Activated T-cell treated with anti-CD3 and anti-CD28 coated beads, Interleukin-2, amount 50 U/mL, for 24 hours (primary cell): ENCODE measurements at places on chromosomes 2 and 18.

DNA sequence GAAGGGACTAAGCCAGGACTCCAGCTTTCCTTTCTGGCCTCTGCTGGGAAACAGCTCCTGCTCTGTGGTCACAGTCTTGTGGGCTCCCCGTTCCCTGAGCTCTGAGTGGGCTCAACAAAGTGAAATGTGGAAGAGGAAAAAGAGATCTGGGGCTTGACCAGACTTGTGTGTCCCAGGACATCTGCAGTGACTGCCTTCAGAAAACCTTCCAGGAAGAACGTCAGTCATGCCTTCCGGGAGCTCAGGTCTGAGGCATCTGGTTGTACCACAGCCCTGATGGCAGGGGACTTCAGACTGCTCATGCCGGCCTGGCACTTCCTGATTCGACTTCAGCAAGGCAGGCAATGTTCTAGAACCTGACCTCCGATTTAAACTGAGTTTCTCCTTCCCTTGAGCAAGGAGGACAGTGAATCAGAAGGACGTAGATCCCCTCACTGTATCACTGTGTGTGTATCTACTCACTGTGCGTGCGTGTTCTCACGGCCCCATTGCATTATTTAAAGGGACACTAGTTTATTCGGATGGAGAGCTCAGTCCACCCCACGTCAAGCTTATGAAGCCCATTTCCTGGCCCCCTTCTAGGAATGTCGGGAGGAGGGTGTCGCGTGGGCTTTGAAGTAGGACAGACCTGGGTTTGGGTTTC is 548 bp upstream of the FBLN7 start:
- H3K36me3 ChIP-seq = no peaks in the 10 kb centered on the region
- H3K4me3 ChIP-seq = peak overlapping the region; percentile 51
- H3K27ac ChIP-seq = peak overlapping the region; percentile 37
- peaks cover 12% of the 10 kb centered on the region for H3K4me1 ChIP-seq
- peak; percentile 46 for DNase-seq
- peaks cover 38% of the 10 kb centered on the region for H3K27me3 ChIP-seq

DNA sequence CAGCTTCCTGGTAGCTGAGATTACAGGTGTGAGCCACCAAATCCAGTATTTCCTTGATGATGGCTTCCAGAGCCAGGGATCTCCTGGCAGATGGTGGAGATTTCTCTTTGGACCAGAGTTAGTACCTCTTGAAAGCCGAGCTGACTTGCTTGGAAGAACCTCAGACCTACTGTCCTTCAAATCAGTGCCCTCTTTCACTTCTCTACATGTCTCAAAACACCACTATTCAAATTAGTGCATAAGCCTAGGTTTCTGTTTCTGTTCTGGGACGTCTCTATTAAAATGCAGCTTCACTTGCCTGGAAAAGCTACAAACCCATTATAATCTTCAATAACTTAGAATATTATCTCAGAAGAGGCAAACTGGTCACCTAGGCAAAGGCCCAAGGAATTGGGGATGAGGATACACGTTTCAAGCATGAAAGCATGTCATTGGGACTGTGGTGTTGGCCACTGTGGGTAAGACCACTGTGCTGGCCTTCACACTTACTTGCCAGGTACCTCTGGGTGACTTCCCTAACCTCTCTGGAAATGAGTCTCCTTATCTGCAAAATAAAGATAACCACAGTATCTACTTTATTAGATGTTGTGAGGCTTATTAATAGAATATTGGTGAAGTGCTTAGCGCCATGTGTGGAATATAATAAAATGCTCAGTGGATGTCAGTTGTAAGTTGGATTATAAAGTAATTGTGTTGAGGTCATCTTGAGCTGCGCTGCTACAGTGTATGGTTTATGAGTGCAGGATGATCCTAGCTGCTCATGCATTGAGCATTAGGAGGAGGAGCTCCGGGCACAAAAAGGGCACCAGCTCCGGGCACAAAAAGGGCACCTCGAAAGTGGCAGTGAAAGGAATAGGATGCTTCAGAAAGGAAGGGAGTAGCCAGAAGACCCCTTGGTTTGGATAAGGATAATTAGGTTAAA is 84.5 kb downstream of the DOCK10 start:
- no peaks in the 10 kb centered on the region for H3K27me3 ChIP-seq
- H3K27ac ChIP-seq = peak overlapping the region; percentile 88
- H3K4me3 ChIP-seq = peak overlapping the region; percentile 28
- peaks cover 86% of the 10 kb centered on the region for H3K4me1 ChIP-seq
- H3K36me3 ChIP-seq = peaks cover 53% of the 10 kb centered on the region

DNA sequence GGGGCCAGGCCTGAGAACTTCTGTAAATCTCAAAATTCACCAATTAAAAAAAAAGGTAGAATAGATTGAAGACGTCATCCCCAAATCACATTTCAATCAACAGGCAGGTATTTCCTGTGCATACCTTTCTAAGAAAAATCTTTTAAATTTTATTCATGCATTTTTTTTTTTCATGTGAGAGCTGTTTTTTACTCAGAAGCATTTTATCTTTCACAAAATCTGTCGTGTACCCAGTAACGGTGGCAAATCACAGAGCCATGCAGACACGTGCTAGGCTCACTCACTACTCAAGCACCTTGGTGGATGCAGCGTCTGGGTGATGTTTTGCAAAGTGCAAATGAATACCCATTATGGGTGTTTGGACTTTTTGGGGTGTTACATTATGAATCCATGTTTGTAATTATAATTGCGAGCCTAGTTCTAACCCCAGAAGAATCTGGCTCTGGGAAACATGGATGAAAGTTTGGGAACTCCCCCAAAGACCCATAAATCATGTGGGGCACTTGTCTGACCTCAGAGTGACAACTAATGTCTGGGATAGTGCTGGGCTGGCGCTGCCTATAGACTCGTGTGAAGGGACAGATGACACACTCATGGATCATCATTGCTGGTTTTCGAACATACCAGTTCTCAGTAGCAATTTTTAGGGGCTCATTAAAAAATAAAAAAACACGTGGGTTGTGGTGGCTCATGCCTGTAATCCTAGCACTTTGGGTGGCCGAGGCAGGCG is 335.2 kb downstream of the LPIN1 start:
- no peak for DNase-seq
- no peaks in the 10 kb centered on the region for H3K27me3 ChIP-seq
- no peak overlapping the region for H3K4me3 ChIP-seq

- no peaks in the 10 kb centered on the region for H3K36me3 ChIP-seq
- H3K4me3 ChIP-seq = no peak overlapping the region
- no peaks in the 10 kb centered on the region for H3K4me1 ChIP-seq
- no peak overlapping the region for H3K27ac ChIP-seq
These were observed 8.7 kb upstream of the RPRD1A start for GRCh38 chr18:36075862-36076587.

DNA sequence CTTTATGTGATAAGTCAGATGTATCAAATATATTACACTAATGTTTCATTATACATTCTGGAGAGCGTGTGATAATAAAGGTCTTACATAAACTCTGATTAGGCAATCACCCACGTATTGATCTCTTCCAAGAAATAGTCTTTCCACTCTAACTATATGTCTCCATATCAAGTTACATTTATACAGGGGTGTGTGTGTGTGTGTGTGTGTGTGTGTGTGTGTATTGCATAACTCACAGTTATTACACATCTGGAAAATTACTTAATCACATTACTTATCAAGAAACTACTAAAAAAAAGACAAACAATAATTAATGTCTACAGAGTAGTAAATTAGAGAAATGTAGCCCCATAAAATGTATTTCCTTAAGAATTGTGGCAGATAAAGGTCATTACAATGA is 339.8 kb downstream of the CDH19 start:
- H3K27ac ChIP-seq = no peak overlapping the region
- no peaks in the 10 kb centered on the region for H3K36me3 ChIP-seq
- DNase-seq = no peak

DNA sequence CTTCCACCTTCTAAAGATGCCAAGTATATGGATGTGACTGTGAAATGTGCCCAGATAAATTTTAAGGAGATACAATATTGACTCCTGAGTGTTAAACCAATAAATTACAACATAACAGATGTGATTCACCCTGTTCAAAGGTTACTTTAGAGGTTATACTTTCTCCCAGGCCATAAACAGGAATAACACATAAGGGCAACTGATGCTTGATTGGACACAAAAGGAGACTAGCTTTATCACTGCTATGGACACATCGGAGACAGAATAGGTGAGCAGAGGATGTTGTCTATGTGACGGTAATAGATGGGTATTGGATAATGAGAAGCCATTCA is 31.9 kb upstream of the SLC25A52 start:
- H3K36me3 ChIP-seq = no peaks in the 10 kb centered on the region
- H3K4me1 ChIP-seq = no peaks in the 10 kb centered on the region
- H3K4me3 ChIP-seq = no peak overlapping the region
- DNase-seq = no peak

DNA sequence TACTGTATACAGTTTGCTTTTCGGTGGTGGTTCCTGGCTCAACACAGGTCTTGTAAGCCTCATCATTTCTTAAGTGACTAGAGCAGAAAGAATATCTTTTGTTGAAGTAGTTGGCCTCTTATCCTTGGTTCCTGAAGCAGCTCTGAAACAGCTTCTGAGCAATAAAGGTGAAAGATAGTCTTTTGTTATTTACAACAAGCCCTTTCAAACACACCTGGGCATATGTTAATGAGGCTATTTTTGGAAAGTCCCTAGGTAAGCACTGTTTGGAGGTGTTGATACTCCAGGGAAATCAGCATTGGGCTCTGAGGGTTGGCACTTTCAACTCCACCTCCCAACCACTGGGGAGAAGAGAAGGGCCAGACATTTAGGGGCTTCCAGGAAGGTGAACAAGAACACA is 211.0 kb downstream of the MCFD2 start:
- no peak for DNase-seq
- peaks cover 57% of the 10 kb centered on the region for H3K4me1 ChIP-seq
- no peak overlapping the region for H3K27ac ChIP-seq
- H3K4me3 ChIP-seq = no peak overlapping the region

DNA sequence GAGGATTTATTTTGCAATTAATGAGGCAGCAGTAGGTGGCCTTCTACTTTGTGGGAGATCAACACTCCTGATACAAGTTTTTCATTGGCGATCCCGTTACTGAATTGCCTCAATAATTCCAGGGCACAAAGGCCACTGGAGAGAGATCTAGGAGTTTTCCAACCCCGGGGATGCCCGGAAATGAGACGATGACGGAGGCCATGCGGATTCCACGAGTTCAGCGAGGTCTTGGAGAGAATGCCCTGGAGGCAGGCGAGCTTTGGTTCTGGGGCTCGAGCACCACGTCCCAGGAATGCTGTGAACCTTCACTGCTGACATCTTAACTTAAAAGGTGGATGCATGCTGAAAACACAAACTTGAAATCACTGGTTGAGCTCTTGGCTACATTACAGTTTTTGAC is 74.2 kb downstream of the LDLRAD4 start:
- H3K4me1 ChIP-seq = peaks cover 79% of the 10 kb centered on the region
- no peak for DNase-seq
- H3K27me3 ChIP-seq = no peaks in the 10 kb centered on the region

GRCh38 chr2:15940661-15941480 is 521 bp downstream of the MYCN start:
- no peak overlapping the region for H3K27ac ChIP-seq
- H3K27me3 ChIP-seq = peaks cover 78% of the 10 kb centered on the region
- H3K4me3 ChIP-seq = peak overlapping the region; percentile 60

DNA sequence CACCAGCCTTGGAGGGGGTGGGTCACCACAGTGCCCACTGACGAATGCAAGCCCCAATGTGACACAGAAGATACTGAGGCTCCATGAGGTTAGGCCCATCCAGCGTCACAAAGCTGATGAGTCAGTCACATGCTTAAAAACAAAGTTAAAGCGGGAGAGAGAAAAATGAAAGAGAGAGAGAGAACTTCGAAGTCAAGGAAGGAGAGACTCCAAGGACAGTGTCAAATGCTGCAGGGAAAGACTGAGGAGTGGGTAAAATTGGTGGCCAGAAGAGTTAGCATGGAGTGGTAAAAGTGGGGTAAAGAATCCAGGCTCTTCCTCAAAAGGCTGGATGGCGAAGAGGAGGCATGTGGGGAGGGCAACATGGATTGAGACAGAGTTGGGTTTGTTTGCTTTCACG is 201.9 kb upstream of the CCDC150 start:
- peaks cover 3% of the 10 kb centered on the region for H3K27me3 ChIP-seq
- DNase-seq = no peak
- H3K4me1 ChIP-seq = no peaks in the 10 kb centered on the region

DNA sequence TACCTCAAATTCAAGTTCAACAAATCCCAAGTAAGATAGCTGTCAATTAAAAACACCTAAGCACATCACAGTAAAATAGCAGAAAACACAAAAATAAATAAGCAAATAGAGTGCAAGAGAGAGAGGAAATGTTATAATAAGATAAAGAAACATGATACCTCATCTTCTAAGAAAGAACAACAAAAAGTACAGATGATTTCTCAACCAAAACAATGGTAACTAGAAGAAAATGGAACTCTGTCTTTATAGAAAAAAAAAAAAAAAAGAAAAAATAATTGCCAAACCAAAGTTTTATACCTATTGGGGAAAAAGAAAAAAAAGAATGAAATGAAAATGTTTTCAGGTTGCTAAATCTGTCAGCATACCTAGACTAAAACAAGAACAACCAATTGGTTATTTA is 1253.5 kb upstream of the CDH2 start:
- H3K27me3 ChIP-seq = no peaks in the 10 kb centered on the region
- H3K27ac ChIP-seq = no peak overlapping the region
- H3K36me3 ChIP-seq = no peaks in the 10 kb centered on the region
- no peak overlapping the region for H3K4me3 ChIP-seq
- no peaks in the 10 kb centered on the region for H3K4me1 ChIP-seq
- no peak for DNase-seq

DNA sequence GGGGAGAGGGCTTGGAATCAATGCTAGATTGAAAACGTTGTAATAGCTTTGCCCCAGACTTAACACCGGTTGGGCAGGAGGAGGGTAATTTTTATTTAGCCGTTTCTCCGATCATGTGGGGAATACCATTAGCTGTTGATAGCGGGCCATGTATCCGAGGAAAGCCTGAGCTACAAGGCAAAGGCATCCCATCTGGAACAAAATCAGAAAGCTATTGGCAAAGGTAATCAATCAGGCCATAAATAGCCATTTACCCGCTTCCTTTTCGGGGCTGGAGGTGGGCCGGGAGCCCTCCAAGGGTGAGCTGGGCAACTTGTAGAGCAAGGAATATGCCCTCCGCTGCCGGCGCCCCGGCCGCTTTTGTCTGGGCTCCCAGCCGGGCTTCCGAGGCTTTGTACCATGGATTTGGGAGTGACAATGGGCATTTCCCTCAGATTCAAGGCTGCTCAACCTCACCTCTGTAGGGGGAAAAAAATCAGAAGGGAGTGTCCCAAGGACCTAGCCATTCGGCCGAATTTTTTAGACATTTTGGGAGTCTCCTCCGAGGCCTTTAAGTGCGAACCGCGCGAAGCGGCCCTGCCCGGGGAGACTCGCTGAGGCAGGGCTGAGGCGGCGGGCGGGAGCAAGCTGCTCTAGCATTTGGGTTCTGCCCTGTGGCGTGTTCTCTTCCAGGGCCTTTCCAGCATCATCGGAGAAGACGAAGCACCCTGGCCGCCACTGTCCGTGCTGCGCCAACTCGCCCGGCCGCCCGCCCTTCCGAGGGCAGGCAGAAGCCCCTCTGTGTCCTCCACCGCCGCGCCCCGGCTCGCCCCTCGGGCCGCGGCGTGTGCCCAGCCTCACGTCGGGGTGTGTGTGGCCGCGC is 1.1 kb upstream of the HOXD9 start:
- DNase-seq = no peak
- H3K4me3 ChIP-seq = no peak overlapping the region
- H3K4me1 ChIP-seq = peaks cover 13% of the 10 kb centered on the region
- no peaks in the 10 kb centered on the region for H3K36me3 ChIP-seq
